Epithelial cell of proximal tubule (primary cell): ENCODE measurements at places on chromosomes 2 and 18. TPM values are rescaled to one million over a fixed set of nuclear protein-coding genes. Genes with fewer than 3 reads are reported as not detected.

Gene SLC40A1
- total RNA-seq, result 1.9 and 5.8 TPM in 2 replicates

DNA sequence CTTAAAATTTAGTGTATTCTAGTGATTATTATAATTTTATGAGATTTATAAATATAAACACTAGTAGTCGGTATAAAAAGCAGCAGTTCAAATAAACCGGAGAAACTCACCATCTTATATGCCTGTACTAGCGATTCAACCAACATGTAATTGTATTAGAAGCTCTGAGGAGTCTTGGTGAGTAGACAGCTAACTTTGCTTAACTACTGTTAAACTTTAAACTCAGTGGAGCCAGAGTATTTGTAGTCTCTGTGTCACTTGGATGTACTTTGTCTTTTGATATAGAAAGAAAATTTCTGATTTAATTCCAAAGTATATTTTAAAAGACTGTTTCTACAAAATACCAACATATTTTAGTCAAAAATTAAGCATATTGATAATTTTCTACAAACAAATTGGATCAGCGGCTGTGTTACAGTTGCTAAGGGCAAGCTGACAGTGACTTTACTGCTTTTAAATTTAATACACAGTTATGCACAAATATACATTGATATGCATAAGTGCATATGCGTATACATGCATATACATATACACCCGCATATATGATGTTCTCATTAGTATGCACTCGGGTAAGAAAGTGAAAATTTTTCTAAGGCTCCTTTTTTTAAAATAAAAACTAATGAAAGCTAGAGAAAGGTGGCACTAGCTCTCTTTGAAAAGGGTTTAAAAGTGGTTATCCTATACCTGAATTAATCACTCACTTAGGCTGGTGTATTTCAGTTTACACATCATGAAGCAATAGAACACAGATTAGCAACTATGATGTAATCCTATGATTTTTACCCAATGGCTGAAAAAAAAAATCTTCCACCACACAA lies 374.5 kb downstream of the NCKAP5 start:
- no peak for DNase-seq

Gene MLPH
- total RNA-seq, result 35.4 and 36.0 TPM in 2 replicates

Gene RETSAT
- total RNA-seq, result 26.3 and 29.1 TPM in 2 replicates

Gene MYO3B
- total RNA-seq, result 0.35 and 1.4 TPM in 2 replicates
